Tibial nerve (tissue), 4 donors: ENCODE measurements at places on chromosomes 2 and 18.

DNA sequence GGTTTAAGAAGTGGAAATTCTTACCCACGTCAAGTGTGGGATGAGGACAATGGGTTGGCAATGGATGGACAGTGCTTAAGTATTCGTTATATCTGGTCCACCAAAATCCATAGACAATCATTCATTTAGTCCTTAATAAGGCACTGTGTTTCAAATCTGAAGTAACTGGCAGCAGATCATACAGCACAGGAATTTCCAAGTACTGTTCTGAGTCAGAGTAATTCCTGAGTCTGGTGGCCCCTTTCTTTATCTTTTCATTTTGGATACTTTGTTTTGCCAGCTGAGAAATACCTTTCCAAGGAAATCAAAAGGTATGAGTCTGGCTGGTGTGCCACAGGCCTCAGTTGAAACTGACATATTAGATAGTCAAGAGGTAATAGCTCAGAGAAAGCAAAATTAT is 31.4 kb upstream of the CCDC102B start:
- DNase-seq = no peak

DNA sequence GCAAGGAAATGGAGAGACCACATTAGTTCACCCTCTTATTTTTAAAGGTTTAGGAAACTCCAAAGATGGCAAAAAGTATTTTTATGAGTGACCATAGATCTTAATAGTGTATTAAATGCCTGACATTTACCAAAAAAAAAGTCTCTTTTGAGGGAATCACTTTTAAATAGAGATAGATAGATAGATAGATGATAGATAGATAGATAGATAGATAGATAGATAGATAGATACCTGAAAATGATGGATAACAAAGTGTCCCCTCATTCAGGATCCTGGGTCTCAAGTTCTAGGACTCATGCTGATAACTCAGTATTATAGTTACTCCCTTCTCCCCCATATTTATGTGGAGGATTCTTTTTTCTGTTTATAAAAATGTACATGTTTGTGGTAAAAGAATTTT is 52.8 kb downstream of the FARP2 start:
- no peak for DNase-seq

GRCh38 chr2:2758793-2759367 is 427.8 kb upstream of the MYT1L start:
- DNase-seq = no peak

DNA sequence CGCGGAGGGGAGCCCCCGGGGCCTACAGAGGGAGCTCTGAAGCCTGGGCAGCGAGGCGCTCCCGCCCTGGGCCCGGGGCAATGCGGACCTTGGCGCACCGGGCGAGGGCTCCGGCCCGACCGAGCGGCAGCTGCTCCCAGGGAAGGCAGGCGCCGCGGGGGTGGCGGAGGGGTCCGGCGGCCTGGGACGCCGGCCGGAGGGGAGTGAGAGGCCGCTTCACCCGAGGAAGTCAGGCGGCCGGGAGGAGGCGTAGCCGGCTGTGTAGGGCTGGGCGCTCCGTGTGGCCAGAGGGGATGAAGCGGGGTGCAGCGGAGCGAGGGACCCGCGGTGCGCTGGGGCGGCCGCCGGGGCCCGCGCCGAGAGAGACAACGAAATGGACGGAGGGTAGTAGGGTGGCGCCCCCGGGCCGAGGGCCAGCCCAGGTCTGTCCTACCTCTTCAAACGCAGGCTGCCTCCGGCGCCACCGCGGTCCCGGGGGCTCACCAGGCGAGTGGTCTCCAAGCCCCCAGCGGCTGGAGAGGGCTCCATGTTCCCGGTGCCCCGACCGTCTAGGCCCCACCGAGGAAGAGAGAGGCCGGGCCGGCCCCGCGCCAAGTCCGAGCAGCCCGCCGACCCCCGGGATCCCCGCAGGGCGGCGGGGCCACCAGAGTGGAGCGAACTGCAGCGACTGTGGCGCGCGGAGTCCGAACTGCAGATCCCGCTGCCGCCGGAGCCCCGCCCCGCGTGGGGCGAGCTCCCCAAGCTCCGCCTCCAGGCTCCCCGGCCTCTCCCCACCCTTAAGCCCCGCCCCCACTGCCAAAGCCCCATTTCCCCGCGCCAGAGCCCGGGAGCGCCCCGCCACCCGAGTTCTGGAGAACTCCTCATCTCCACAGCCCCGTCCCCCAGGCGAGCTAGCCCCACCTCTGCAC is at the start of gene SLC30A3:
SLC30A3 (minus strand) TSS at position 669 of the 908 bp plus-strand sequence; CDS start at position 528, 141 bp downstream.
- DNase-seq = peak; percentile 23

DNA sequence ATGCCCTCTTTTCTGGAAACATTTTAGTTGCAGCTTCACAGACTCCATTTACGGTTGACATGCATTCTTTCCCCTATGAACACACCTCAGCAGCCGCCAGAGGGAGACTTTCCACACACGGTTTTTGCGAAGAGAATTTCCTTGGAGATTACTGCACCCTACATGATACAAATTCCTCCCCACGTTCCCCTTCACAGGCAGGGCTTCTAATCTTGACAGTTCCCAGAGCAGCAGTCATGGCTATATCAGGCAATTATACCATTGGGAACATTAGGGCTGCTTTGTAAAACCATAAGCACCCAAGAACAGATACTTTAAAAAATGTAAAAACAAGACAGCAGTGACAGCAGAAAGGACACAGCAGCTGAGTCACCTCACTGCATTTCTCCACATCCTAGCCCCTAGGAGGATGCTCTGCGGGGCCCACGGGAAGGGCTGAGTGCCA is 253.8 kb downstream of the TGIF1 start:
- DNase-seq = peak; percentile 71
